ENCODE measurements at places on chromosomes 13 and 19.

DNA sequence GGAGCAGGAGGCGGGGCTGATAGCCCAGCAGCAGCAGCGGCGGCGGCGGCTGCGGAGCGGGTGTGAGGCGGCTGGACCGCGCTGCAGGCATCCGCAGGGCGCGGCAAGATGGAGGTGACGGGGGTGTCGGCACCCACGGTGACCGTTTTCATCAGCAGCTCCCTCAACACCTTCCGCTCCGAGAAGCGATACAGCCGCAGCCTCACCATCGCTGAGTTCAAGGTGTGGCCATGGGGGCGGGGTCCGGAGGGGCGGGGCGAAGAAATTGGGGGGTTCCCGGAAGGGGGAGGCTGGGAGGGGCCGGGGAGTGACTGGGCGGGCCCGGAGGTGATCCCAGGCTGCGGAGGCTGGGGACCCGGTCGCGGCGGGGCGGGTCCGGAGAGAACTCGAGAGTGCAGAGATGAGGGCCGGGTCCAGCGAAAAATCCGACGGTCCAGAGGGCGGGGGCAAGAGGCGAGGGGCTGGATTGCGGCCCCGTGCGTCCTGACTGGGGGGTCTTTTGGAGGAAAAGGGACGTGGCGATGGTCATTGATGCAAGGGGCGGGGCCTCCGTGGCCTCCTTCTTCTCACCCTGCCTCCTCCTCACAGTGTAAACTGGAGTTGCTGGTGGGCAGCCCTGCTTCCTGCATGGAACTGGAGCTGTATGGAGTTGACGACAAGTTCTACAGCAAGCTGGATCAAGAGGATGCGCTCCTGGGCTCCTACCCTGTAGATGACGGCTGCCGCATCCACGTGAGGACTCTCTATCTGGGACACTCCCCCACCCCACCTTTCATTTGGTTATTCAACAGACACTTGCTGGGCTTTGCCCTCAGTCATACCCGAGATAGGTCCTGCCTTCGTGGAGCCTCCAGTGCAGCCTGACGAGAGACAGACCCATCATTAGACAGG is at the start of gene TBCB:
TBCB (plus strand) TSS at position 16 of the 891 bp plus-strand sequence; CDS start at position 109, 93 bp downstream.
- peak; percentile 11 for DNase-seq

- DNase-seq = peak; percentile 7
Measured at GRCh38 chr13:97028441-97029299, 34.4 kb upstream of the OXGR1 start.

DNA sequence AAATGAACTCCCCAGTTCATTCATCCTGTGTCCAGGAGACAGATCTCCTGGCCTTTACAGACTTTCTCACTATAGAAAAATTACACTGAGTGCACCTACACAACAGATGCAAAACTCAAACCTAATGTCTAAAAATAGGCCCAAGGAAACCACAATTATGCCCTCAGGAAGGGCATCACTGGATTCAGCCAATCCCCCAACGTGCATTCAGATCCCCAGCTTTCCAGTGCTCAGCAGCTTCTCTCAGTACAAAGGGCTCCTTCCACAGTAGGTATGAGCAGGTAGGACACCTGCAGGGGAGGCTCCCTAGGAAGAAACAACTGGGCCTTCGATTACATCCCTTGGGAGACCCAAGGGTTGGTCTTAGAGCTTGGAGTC is 2.1 kb downstream of the ZNF709 start:
- DNase-seq = no peak

DNA sequence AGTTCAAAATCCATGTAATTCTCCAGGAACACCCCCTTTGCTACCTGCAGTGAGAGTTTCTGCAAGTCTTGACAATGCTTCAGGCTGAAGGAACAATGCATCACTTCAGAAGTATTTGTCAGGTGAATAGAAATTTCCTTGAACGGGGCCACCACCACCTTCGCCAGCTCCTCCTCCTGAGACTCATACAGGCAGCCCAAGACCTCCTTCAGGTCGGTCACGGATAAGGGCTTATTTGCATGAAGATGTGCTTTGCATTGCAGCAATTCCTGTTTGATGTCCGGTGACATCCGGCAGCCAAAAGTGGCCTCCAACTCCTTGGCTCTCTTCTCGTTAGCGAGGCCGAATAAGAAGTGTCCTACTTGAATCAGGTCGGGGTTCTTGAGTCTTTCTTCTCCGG is 8.4 kb downstream of the NLRP7 start:
- no peak for DNase-seq

- no peak for DNase-seq
Measured at GRCh38 chr19:32891609-32892008, 22.0 kb upstream of the SLC7A9 start.

- DNase-seq = no peak
Measured at GRCh38 chr13:52070929-52071523, 46.5 kb downstream of the UTP14C start.

DNA sequence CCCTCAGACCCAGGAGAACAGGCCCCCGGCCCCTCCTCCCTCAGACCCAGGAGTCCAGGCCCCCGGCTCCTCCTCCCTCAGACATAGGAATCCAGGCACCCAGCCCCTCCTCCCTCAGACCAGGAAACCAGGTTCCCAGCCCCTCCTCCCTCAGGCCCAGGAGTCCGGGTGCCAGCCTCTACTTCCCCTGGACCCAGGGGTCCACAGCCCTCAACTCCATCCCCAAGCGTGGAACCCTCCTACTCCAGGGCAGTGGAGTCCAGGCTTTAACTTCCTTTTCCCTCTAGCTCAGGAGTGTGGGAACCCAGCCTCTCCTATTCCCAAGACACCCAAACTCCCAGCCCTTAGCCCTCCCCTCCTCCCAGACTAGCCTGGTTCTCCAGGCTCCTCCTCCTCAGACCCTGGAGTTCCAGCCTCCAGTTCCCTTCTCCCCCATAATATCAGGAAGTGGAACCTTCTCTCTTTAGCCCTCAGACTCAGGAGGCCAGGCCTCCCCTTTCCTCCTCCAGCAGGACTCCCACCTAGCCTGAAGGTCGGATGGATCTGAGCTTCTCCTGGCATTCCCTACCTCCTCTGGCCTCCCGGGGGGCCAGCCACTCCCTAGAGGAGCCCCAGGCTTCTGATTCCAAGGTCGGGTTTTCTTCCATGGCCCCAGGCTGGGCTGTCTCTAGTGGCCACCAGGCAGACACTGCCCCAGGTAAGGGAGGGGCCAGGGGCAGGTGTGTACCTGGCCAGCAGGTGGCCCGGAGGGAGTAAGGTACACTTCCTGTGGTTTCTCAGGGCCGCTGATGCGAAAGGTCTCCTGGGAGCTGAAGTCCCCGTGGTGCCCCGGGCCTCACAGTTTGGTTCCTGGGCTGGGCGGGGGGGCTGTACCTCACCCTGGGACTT is at the start of gene TMC4:
TMC4 (minus strand) TSS at position 690 of the 888 bp plus-strand sequence; CDS start at position 647, 43 bp downstream.
- no peak for DNase-seq

- peak; percentile 25 for DNase-seq
Measured at GRCh38 chr13:29707876-29708543, 112.5 kb upstream of the SLC7A1 start.

- DNase-seq = no peak
Measured at GRCh38 chr13:44120043-44120442, 240.3 kb downstream of the LACC1 start.

DNA sequence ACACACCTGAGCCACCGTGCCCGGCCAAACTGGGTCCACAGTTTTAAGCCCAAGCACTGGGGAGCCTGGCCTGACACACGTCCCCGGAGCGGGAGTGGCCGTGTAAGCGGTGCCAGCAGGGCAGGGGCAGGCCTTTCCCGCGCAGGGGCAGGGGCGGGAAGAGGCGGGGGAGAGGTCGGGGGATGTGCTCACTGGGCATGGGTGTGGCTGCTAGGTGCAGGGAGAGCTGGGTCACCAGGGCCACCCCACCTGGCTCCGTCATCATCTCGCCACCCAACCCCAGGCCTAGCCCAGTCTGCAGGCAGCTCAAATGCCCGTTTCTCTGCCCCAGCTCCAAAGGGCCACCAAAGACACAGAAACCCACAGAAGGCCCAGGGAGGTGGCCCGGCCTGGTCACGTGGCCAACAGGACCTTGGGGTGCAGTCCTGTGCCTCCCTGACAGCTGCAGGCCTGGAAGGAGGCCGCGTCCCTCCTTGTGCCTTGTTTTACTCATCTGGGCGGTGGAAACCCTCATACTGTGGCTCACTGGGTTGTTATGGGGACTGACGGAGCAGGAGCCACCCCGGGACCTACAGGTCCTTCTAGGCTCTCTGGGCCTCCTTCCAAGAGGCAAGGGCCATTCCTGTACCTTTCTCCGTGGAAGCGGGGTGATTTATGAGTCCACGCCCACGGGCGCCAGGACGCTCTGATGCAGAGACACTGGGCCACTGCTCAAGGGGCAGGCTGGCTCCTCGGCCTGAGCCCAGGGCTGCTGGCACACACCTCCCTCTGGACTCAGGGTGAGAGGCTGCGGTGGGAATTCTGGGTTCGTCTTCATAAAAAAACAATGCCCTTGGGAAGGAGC is 27.7 kb downstream of the MAP2K2 start:
- DNase-seq = no peak

DNA sequence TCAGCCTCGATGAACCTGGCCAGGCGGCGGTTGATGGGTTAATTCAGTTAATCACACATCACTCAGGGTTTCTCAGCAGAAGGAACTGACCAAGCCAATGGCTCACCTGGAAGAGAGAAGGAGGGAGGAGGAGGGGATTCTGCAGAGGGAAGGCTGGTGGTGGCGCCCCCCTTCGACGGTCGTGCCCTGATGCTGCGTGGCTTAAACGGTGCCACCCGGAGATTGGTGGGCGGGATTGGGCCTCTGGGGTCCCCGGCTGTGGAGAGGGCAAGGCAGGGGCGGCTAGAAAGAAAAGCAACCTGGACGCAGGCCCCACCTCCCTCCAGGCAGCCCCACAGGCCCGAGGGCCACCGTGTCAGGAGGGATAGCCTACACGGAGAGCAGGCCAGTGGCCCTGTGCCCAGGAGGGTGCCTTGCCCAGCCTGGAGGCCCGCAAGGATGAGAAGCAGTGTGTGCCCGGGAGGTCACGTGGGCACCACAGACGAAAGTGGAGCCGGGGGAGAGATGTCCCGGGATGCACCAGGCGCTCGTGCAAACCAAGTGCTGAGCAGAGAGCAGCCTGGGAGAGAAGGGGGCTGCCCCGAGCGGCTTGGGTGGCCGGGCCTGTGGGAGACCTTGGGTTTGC is 16.0 kb downstream of the CSNK1G2 start:
- no peak for DNase-seq

GRCh38 chr13:31891472-31891871 is 140.1 kb upstream of the FRY start:
- DNase-seq = no peak

GRCh38 chr13:98519976-98520375 is 56.9 kb downstream of the STK24 start:
- DNase-seq = no peak

- no peak for DNase-seq
Measured at GRCh38 chr13:45859705-45860104, 8.2 kb upstream of the SIAH3 start.

GRCh38 chr13:99335603-99336002 is 28.4 kb upstream of the GPR183 start:
- DNase-seq = no peak

- DNase-seq = no peak
Measured at GRCh38 chr19:41932259-41932719, 4.0 kb upstream of the ERFL start.

DNA sequence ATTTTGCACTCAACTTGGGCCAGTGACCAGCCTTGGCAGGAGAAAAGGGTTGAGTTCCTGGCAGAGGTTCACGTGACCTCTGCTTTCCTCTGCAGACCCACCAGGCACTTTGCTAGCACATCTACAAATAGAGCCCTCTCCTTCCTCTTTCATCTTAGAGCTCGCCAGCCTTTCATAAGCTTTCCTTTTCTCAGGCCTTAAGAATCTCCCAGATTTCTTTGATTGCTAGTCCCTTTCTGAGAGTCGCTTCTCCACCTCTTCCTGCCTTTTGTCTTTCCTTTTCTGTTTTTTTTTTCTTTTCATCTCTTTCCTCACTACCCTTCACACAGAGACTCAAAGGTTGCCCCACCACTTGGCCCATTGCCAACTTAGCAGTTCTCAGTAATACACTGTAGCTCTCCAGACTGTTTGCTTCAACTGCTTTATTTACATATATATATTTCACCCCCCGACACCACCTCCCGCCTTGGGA is 375.7 kb upstream of the SPRY2 start:
- DNase-seq = no peak

- DNase-seq = no peak
Measured at GRCh38 chr13:26779321-26779720, 18.7 kb upstream of the GPR12 start.

DNA sequence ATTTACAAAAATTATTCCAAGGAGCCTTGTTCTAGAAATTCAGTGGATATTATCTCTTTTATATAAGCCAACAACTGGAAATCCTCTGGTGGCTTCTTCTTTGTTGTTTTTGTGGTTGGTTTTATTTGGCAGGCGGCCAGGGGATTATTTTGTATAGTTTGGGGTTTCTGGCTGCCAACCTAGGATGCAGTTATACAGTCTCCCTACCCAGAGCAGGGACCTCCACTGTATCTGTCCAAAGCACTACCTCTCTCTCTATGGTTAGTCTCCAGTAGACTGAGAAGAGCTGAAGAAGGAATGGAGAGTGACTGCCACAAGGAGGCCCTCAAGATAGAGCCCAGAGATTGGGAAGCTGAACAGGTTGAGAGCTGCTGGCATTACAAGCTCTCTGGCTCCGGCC is 80.2 kb downstream of the ZAR1L start:
- DNase-seq = peak; percentile 14

GRCh38 chr19:46785054-46785979 is 3.1 kb downstream of the SLC1A5 start:
- DNase-seq = no peak

DNA sequence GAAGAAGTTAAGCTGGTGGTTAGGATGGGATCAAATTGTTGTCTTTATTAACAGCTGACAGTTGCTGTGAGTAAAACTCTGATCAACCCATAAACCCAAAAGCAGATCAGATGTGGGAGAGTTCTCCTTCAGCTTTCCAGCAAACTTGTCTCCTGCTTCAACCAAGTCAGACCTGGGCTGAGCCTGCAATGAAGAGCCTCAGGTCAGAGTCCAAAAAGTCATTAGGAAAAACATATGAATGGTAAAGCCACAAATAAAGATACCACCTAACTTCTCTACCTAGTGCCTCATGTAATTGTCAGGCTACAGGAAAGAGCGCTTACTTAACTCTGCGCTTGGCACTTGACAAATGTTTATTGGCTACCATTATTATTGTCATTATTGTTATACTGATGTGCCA is 21.9 kb upstream of the UBE2L5 start:
- no peak for DNase-seq

DNA sequence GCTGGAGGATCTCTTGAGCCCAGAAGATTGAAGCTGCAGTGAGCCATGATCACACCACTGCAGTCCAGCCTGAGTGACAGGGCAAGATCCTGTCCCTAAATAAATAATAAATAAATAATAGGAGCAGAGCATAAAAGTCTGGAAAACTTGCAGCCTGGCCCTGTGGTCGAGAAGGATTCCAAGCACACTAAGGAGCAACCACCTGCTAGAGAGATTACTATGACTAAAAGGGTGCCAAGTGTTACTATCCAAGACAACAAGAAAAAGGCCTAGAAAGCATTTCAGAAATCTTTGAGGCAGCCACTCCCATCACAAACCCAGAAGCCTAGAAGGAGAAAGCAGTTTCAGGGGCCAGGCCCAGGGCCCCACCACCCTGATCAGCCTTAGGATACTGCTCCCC is 46.1 kb downstream of the LHFPL6 start:
- DNase-seq = no peak

- DNase-seq = peak; percentile 39
Measured at GRCh38 chr19:38361633-38362075, 12.7 kb upstream of the PSMD8 start.

GRCh38 chr19:43983544-43983911 is 460 bp upstream of the ZNF155 start:
- no peak for DNase-seq

GRCh38 chr13:40983259-40983658 is 35.9 kb downstream of the ELF1 start:
- DNase-seq = no peak
